ENCODE measurements at places on chromosomes 5 and 9. TPM values are rescaled to one million over a fixed set of nuclear protein-coding genes. Genes with fewer than 3 reads are reported as not detected.
A peak's percentile ranks its signal among the peaks of the same experiment; 100 is the strongest.

GRCh38 chr5:3794611-3795010, 199.0 kb downstream of the IRX1 start:
- DNase-seq: no peak
- H3K36me3 ChIP-seq: no peaks in the 10 kb centered on the region
- H3K27me3 ChIP-seq: no peaks in the 10 kb centered on the region
- no peaks in the 10 kb centered on the region for H3K4me1 ChIP-seq
- H3K4me3 ChIP-seq: no peak overlapping the region

The IL13 gene
- 69.0 TPM for total RNA-seq

The ENTPD2 gene
- not detected for total RNA-seq

The LECT2 gene
- total RNA-seq: not detected

GRCh38 chr5:173917788-173918786, 29.9 kb downstream of the CPEB4 start:
- H3K4me3 ChIP-seq: peak overlapping the region; percentile 66
- peak; percentile 37 for DNase-seq
- peak overlapping the region; percentile 71 for H3K27ac ChIP-seq
- H3K36me3 ChIP-seq: no peaks in the 10 kb centered on the region
- H3K27me3 ChIP-seq: no peaks in the 10 kb centered on the region
- peaks cover 11% of the 10 kb centered on the region for H3K4me1 ChIP-seq

- peaks cover 52% of the 10 kb centered on the region for H3K4me1 ChIP-seq
- no peaks in the 10 kb centered on the region for H3K27me3 ChIP-seq
- H3K36me3 ChIP-seq: no peaks in the 10 kb centered on the region
- no peak for DNase-seq
Measured at GRCh38 chr9:129486756-129487657, 133.9 kb downstream of the C9orf50 start.

The TAF9 gene
- 70.5 TPM for total RNA-seq

DNA sequence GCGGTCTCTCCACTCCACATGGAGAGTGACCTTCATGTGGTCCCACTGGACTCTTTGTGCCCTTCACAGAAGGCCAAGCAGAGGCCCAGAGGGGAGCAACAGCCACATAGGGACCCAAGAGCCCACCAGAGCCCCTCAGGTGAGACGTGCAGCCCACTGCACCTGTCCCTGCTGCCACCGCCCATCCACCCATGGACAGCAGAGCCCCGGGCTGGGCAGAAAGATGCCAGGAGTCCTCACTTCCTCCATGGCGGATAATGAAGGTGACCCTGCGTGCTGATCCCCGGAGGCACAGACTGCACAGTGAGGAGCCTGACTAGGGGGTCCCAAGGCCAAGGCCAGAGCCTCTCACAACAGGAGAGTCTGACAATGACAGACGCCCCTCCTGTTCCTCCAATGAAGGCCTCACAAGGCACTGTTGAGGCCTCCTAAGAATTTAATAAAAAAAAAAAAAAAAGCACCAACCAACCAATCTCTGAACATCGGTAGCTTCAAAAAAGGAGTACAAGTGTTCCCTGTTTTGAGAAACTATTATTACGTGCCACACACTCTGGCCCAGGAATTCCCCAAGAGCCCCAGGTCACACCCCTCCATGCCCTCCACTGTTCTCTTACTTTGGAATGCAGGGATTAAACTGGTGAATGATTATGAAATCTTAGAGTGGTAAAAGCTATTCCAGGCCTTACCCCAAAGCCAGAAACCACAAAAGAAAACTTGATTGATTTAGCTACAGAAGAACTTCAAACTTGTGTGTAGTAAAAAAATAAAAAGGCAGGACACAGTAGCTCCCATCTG, 2.8 kb upstream of the PPP1R26 start:
- H3K4me1 ChIP-seq: peaks cover 9% of the 10 kb centered on the region
- DNase-seq: no peak
- H3K27me3 ChIP-seq: peaks cover 16% of the 10 kb centered on the region
- no peak overlapping the region for H3K27ac ChIP-seq
- H3K4me3 ChIP-seq: no peak overlapping the region

GRCh38 chr5:6362846-6363245, 15.5 kb downstream of the MED10 start:
- no peaks in the 10 kb centered on the region for H3K36me3 ChIP-seq
- H3K27ac ChIP-seq: no peak overlapping the region
- peaks cover 20% of the 10 kb centered on the region for H3K4me1 ChIP-seq
- DNase-seq: no peak

The RAI14 gene
- 3.9 TPM for total RNA-seq

DNA sequence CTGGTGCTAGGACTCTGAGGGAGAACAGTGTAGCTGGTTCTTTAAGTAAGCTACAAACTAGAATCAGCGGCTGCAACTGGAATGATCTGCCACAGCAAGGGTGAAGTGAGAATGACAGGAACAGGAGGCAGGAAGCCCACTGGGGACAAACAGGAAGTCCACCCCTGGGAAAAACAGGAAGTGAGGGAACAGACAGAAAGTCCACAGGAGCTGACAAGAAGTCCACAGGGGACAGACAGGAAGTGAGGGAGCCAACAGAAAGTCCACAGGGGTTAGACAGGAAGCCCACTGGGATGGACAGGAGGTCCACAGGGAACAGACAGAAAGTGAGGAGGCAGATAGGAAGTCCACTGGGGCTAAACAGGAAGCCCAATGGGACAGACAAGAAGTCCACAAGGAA, 15.5 kb downstream of the ADAMTS16 start:
- no peaks in the 10 kb centered on the region for H3K4me1 ChIP-seq
- no peak overlapping the region for H3K4me3 ChIP-seq
- H3K27ac ChIP-seq: no peak overlapping the region
- no peaks in the 10 kb centered on the region for H3K36me3 ChIP-seq

- H3K4me3 ChIP-seq: no peak overlapping the region
- no peak overlapping the region for H3K27ac ChIP-seq
- H3K36me3 ChIP-seq: no peaks in the 10 kb centered on the region
- H3K4me1 ChIP-seq: no peaks in the 10 kb centered on the region
- H3K27me3 ChIP-seq: no peaks in the 10 kb centered on the region
Measured at GRCh38 chr9:17824191-17824590, 245.3 kb downstream of the SH3GL2 start.

- peaks cover 55% of the 10 kb centered on the region for H3K36me3 ChIP-seq
- H3K4me1 ChIP-seq: no peaks in the 10 kb centered on the region
- H3K27ac ChIP-seq: no peak overlapping the region
- no peaks in the 10 kb centered on the region for H3K27me3 ChIP-seq
Measured at GRCh38 chr9:108897324-108898096, 35.4 kb downstream of the ACTL7A start.

- H3K27ac ChIP-seq: no peak overlapping the region
- H3K4me1 ChIP-seq: peaks cover 16% of the 10 kb centered on the region
- DNase-seq: no peak
- H3K4me3 ChIP-seq: no peak overlapping the region
- H3K36me3 ChIP-seq: no peaks in the 10 kb centered on the region
Measured at GRCh38 chr9:78050421-78050820, 18.8 kb upstream of the GNAQ start.

DNA sequence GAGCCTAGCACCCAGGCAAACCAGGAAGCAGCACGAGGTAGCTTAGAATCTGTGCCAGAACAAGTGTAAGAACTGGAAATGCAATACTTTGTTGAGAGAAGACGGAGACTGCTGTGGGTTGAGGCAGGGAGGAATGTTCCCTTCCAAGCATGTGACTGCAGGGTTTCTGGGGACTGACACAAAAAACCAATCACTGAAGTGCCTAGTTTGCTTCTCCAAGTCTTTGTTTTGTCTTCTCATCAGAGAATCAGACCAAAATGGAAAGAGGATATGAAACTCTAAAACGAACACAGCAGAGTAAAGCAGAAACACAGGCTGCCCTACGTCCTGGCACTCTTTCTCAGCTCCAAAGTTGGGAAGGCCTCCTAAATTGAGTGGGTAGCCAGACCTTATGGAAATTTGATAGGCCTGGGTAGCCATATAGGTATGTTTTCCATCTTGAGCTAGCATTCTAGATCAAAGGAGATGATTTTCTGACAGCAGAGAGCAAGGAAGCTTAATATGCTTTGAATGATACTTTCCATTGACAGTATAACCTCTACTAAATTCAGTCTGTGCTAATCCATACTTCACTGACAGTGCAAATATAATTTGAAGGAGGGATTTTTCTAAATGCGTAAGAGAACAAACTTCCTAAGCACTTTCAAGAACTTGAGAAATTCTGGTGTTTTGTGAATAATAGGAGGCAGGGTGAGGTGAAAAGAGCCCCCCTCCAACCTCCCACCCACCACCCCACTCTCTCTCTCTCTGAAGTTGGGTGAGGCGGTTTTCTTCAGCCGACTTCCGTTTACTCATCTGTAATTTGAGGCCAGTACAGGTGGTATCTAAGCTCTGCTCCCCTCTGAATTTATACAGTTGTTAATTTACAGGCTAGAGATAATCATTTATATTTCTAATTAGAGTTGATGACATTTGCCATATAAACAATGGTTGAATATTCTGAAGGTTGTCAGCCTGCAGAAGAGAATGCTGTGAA, 5.5 kb downstream of the ADRB2 start:
- H3K4me1 ChIP-seq: peaks cover 22% of the 10 kb centered on the region
- no peaks in the 10 kb centered on the region for H3K36me3 ChIP-seq
- H3K27ac ChIP-seq: no peak overlapping the region
- DNase-seq: no peak
- H3K4me3 ChIP-seq: peak overlapping the region; percentile 78
- H3K27me3 ChIP-seq: no peaks in the 10 kb centered on the region

The TYRP1 gene
- not detected for total RNA-seq

- H3K4me1 ChIP-seq: peaks cover 33% of the 10 kb centered on the region
- no peak overlapping the region for H3K27ac ChIP-seq
- no peak for DNase-seq
- no peak overlapping the region for H3K4me3 ChIP-seq
- H3K27me3 ChIP-seq: no peaks in the 10 kb centered on the region
Measured at GRCh38 chr9:70566066-70566465, 151.6 kb upstream of the KLF9 start.

DNA sequence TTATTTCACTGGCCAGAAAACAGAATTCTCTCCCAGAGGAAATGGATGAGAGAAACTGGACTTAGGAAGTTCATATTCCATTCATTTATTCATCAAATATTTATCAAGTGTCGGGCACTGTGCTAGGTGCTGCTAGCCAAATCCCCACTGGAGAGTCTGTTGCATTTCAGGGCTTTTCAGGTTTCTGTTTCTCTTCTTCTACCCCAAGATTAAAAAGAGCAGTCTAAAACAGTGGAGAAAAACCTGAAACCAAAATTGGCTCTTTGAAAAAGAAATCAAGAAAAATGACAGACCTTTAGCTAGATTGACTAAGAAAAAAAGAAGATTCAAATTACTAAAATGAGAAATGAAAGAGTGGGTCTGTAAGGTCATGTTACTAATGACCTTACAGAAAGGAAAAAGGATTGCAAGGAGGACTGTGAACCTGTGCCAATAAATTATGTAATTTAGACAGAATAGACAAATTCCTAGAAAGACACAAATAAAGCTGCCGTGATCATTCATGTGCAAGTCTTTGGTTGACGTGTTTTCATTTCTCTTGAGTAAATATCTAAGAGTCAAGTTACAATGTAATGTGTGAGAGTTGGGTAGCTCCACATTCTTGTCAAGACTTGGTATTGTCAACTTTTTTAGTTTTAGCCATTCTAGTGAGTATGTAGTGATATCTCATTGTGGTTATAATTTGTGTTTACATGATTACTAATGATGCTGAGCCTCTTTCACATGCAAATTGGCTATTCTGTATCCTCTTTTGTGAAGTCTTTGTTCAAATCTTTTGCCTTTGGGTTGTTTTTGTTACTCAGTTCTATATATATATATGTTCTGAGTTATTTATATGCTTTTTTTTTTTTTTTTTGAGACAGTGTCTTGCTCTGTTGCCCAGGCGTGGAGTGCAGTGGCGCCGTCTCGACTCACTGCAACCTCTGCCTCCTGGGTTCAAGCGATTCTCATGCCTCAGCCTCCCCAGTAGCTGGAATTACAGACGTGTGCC, 23.7 kb downstream of the SNX30 start:
- no peak overlapping the region for H3K4me3 ChIP-seq
- no peak overlapping the region for H3K27ac ChIP-seq
- peaks cover 10% of the 10 kb centered on the region for H3K4me1 ChIP-seq

- H3K27me3 ChIP-seq: no peaks in the 10 kb centered on the region
- no peak overlapping the region for H3K4me3 ChIP-seq
- no peak for DNase-seq
- H3K36me3 ChIP-seq: no peaks in the 10 kb centered on the region
Measured at GRCh38 chr5:118924006-118924389, 64.3 kb downstream of the DTWD2 start.

GRCh38 chr9:134682026-134682425, 40.4 kb downstream of the COL5A1 start:
- no peaks in the 10 kb centered on the region for H3K4me1 ChIP-seq
- H3K4me3 ChIP-seq: no peak overlapping the region
- no peak overlapping the region for H3K27ac ChIP-seq
- no peak for DNase-seq

DNA sequence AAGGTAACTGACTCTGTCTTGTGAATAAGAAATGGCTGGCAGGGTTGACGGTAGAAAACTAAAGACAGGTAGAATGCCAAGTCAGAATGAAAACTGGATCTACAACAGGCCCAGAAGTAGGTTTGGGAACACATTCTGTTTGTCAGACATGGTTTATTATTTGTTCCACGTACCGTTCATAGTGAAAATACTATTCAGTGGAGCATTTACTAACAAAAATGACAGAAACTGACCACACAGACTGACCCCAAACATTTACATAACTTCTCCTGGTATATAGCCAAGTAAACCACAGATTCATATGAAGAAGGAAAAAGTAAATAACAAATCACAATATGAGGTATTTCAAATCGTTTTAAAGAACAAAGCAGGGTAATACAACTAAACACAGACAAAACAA, 73.7 kb downstream of the SLC38A9 start:
- no peaks in the 10 kb centered on the region for H3K27me3 ChIP-seq
- no peak overlapping the region for H3K27ac ChIP-seq
- no peak for DNase-seq
- H3K36me3 ChIP-seq: no peaks in the 10 kb centered on the region
- H3K4me1 ChIP-seq: peaks cover 7% of the 10 kb centered on the region

The FOXD4L5 gene
- total RNA-seq: 0.09 TPM

GRCh38 chr5:157540707-157541446, 34.7 kb downstream of the ADAM19 start:
- no peaks in the 10 kb centered on the region for H3K36me3 ChIP-seq
- DNase-seq: no peak
- H3K27me3 ChIP-seq: no peaks in the 10 kb centered on the region
- peak overlapping the region; percentile 62 for H3K27ac ChIP-seq
- peaks cover 68% of the 10 kb centered on the region for H3K4me1 ChIP-seq
- H3K4me3 ChIP-seq: peak overlapping the region; percentile 42

- H3K36me3 ChIP-seq: no peaks in the 10 kb centered on the region
- no peak overlapping the region for H3K27ac ChIP-seq
- H3K4me1 ChIP-seq: peaks cover 21% of the 10 kb centered on the region
- H3K4me3 ChIP-seq: no peak overlapping the region
Measured at GRCh38 chr9:114494776-114495569, 10.3 kb downstream of the WHRN start.

DNA sequence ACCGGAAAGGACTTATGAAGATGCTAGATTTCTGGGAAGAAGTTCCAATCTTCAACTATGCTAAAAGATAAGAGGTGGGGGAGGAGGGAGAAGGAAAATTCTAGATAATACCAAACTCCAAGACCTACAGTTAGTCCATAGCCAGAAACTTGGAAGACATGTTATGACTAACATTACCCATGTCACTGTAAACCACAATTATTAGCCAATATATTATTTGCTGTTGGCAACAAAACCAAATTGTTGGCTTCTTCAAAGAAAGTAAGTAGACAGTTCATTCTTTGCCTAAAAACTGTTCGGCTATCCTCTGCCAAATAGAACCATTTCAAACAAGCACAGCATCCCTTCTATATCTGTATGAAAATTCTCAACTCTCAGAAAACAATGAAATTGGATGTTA, 25.1 kb downstream of the PRLR start:
- H3K27ac ChIP-seq: no peak overlapping the region
- H3K27me3 ChIP-seq: no peaks in the 10 kb centered on the region
- H3K36me3 ChIP-seq: no peaks in the 10 kb centered on the region
- H3K4me1 ChIP-seq: no peaks in the 10 kb centered on the region
- H3K4me3 ChIP-seq: no peak overlapping the region
- DNase-seq: no peak

The IFNA13 gene
- not detected for total RNA-seq

Data from CD8-positive, alpha-beta memory T cell (primary cell).